ENCODE measurements at places on chromosomes 16 and 17.

DNA sequence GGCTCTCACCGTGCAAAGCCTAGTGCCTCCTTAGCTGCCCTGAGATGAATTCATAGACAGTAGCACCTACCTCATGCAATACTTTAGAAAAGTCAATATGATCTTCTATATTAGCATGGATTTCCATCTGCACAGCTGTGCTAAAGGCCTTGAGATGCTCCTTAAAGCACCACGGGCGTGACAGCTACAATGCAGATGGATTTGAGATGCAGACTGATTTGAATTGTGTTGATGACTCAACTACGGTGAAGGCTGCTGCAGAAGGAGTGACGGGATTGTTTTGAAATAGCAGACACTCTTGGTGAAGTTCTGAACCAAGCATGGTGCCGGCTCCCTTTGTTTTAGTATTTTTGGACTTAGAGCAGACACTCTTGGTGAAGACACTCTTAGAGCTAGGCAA lies 88.2 kb downstream of the SPECC1 start:
- DNase-seq: no peak

DNA sequence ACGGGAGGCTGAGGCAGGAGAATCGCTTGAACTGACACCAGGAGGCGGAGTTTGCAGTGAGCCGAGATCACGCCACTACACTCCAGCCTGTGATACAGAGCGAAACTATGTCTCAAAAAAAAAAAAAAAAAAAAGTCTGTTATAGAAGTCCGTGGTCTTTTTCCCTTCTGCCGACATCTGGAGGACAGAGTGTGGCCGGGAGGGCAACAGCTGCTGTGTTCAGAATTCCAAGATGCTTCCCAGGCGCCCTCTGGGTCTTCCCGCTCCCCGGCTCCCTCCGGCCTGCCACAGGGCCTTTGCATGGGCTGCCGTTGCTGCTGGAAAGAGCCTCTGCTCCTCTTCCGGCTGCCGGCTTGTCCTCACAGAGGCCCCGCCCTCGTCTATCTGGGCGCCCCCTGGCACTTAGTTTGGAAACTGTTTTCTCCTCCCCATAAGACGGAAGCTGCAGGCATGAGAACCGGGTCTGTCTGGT lies 2.4 kb upstream of the CACNA1H start:
- DNase-seq: no peak

GRCh38 chr17:47918006-47918405 lies 22.0 kb downstream of the SP2 start:
- no peak for DNase-seq

DNA sequence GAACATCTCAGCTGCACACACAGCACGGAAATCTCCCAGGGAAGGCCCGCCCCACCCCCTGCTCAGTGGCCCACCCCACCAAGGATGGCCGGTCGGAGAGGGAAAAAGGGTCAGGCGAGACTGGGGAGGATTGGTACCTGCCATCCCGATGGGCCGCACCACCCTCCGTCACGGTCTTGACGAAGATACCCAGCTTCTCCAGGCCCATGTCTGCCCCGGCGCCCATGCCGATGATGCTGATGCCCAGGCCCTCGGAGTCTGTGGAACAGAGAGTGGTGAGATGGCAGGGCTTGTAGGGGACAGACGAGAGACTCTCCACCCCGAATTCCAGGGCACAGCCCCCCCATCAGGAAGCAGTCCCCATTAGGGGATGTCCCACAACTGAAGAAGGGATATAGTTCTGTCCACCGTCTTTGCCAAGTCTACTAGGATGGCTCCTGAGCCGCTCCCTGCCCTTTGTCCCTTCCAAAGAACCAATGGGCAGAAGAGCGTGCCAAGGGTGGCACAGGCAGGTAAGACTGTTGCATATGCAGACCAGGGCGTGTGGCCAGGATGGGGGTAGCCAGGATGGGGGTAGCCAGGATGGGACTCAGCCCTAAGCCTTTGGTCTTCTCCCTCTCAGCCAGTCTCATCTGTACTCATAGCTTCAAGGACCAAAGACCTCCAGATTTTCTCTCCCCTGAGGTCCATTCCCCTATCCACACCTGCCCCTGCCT lies 6.9 kb downstream of the PPP1R9B start:
- DNase-seq: no peak

DNA sequence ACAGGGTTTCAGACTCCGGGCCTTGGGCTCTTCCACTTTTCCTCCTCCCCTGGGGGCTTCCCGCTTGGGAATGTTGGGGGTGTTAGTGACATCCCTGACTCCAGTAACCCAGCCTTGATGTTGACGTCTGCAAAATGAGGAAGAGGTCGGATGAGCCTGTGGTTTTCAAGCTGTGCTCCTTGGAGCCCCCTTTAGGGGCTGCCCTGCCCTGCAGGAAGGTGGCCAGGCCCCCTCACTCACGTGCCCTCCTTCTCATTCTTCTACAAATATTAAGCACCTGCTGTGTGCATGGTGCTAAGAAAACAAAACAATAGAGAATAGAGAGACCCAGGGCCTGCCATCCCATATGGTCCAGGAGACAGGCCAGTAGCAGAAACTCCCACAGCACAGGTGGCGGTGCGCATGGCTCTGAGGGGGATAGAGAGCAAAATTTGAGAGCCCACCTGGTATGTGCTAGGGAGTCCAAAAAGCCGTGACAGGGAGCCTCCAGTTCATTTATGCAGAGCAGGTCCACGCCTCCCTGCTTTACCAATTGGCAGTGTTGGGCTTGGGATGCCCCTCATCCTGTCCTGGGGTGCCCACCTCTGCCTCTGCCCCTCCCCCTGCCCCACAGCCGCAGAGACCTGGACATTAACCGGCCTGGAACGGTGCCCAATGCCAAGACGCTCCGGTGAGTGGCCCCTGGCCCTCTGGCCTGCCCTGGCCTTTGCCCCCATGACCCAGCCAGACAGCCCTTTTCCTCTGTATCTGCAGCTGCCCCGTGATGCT lies 7.4 kb downstream of the NDRG4 start:
- DNase-seq: no peak

DNA sequence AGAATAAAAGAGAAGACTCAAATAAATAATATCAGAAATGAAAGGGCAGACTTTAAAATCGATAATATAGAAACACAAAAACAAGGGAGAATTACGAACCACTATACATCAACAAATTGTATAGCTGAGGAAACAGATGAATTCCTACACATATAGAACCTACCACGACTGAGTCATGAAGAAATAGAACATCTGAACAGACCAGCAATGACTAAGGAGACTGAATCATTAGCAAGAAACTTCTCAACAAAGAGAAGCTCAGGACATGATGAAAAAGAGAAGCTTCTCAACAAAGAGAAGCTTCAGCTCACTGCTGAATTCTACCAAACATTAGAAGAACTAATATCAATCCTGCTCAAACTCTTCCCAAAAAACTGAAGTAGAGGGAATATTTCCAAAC lies 255.9 kb downstream of the CEP112 start:
- DNase-seq: no peak

GRCh38 chr17:71472809-71473789 lies 647.7 kb upstream of the SOX9 start:
- DNase-seq: no peak

DNA sequence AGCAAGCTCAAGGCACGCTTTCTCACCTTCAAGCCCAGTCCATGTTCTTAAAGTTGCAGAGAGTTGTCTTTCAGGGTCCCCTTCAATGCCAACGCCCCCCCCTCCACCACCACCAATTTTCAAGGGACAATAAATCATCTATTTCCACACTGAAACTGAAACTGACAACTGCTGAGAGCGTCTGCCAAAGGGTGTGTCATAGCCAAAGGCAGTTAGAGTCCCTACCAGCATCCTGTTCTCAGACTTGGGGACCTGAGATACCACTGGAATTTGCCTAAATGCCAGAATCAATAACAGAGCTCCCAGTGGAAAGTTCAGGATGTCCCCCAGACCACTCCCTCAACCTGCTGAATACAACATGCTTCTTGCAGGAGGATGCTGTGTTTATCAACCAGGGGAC lies 133.2 kb upstream of the SOX9 start:
- DNase-seq: no peak

DNA sequence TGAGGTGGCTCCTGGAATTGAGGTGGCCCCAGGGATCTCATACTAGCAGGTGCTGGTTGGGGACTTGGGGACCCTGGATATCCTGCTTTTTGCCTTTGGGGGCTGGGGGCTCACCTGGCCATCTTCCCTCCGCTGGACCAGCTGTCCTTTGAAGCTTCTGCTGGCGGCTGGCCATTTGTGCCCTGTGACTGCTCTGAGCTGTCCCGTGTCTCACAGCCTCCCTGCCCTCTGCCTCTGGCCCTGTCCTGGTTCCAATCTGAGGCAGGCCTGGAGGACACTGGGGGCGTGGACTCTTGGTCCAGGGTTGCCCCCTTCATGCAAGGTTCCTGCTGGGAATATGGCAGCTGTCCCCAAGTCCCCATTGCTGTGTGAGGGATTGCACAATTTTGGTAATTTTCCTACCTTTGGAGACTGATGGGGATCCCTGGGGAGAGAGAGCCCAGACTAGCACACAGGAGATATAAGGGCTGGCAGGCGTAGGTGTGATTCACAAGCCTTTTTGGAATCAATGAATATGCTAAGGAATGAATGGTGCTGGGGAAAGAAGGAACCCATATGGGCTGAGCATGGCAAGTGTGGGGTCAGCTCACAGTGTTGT lies 19.2 kb downstream of the ADCY7 start:
- no peak for DNase-seq

GRCh38 chr16:14061732-14062259 lies 9.3 kb upstream of the MRTFB start:
- DNase-seq: no peak

GRCh38 chr17:48637323-48638260 lies 11.4 kb upstream of the HOXB9 start:
- no peak for DNase-seq

DNA sequence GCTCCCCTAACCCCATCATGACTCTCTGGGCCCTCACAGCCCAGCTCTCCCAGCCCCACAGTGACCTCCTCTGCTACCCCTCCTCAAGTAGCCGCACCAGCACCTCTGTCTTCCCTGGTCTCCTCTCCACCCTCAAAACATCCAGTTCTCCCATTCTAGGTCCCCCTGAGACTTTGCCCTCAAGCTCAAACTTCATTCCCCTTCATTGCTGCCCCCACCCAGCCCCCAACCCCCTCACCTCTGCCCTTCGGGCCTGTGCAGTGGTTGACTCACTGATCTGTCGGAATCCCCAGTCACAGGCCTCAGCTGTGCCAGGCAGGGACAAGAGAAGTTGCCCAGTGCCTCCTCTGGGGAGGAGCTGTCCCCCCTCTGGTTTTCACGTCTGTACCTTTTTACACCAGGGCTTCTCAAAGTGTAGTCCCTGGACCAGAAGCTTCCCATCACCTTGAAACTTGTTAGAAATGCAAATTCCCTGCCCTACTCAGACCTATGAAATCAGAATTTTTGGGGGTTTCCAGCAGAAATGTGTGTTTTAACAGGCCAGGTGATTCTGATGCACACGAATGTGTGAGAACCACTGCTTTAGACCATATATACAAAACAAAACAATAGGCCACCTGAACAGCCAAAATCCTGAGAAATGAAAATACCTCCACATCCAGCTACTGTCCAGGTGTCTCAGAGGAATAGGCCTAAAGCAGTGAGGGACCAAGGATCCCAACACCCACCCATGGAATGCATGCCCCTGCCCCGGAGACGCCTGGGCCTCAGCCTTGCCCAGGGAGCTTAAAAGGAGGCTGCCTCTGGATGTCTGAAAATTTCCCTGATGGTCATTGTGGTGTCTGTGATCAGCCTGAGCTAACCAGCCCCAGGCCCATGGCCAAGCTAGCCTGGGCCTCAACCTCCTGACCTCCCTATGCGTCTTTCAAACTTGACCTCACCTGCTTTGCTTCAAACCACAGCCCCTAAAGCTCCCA lies 853 bp upstream of the DOK4 start:
- no peak for DNase-seq
